Renal cortex interstitium (tissue), 15 donors: ENCODE measurements at places on chromosomes 1 and 21. TPM values are rescaled to one million over a fixed set of nuclear protein-coding genes. Genes with fewer than 3 reads are reported as not detected.

DNA sequence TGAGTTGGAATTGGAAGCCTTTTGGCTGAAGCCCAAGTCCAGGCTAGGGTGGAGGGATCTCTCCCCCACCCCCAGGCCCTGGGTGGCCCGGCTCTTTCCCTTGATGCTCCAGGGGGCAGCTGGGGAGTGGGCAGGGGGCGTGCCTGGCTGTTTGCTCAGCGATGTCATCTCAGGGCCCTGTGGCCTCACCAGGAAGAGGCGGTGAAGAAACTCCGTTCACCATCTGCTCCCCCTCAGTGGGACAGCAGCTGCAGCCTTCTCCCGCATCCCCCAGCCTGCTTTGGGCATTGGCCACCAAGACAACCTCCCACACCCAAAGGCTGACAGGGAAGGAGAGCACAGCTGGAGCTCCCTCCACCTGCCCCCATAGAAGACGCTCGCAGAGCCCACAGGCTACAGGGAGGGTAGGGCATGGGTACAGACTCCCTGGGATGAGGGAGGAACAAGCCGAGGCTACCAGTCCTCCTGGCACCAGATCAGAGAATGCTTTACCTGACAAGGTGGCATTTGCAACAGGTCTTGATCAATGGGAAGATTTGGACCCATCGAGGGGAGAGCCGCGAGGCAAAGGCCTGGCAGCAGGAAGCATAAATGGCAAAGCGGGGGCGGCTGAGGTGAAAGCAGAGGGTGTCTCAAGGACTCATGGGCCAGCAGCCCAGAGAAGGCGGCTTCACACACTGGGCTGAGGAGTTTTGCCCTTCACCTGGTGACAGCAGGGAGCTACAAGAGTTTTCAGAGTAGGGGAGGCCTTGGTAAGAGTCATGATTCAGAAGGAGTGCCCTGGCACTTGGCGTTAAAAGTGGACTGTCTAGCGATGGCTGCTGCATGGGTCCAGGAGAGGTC lies 6.5 kb upstream of the GUCA2A start:
- no peak for DNase-seq

- no peak for DNase-seq
These were observed 498 bp upstream of the CLCA2 start for GRCh38 chr1:86423473-86423872.

- no peak for DNase-seq
These were observed 7.7 kb downstream of the SNX27 start for GRCh38 chr1:151619489-151620093.

DNA sequence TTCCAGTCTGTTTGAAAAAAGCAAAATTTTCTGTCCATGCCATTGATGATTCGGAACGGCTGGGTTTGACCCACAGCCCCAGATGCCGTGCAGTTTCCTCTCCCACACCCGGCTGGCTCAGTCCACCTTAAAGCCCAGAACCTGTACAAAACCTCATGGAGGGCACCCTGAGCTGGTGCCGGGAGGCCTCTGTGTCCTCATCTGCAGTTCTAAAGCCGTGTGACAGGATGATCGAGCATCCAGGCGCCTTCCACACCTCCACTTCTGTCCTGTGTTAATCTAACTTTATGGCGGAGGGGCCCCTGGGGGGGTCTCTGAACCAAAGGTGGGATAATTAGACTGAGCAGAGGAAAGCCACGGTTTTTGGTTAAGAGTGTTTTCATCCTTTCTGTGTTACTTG lies 49.6 kb downstream of the SLC37A1 start:
- no peak for DNase-seq

GRCh38 chr1:231600458-231600976 lies 26.1 kb upstream of the DISC1 start:
- peak; percentile 27 for DNase-seq

DNA sequence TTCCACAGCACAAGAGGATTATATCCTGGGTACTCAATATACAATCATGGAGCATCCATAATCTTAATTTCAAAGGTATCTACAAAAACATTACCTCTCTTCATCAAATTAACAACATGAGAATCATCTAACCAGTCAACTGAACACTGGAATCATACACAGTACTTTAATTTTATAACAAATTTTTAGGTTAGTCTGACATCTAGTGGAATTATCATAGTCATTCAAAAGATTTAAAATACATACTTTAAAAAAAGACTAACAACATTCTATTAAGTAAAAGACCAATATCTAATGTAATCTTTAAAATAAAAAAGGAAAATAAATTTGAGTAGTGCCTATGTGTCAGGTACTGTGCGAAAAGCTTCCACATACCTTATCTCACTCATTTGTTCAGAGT lies 16.8 kb upstream of the SH3GLB1 start:
- no peak for DNase-seq

DNA sequence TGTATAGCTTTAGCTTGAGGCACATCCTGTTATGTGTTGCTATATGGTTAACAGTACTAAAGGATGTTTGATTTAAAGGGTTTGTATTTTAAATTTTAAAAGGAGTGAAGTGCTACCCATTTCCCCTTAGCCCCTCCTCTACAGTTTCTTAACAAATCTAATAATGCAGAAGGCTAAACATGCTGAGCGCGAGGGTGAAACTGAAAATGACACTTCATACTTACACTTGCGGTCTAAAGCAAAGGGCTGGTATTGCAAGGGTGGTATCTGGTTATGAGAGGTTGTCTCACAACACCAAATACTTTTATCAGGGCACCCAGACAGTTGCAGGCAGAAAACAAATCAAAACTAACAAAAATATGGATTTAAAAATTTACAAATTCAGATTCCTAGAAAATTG lies 172.3 kb downstream of the SIPA1L2 start:
- DNase-seq: no peak

GRCh38 chr1:241171991-241172390 lies 185.0 kb downstream of the RGS7 start:
- DNase-seq: peak; percentile 15

GRCh38 chr1:74674278-74675048 lies 871 bp upstream of the ERICH3 start:
- DNase-seq: no peak

GRCh38 chr1:156246781-156247459 lies 936 bp downstream of the PAQR6 start:
- DNase-seq: no peak

Gene ANGPTL3
- 7.2 TPM for polyA plus RNA-seq

Gene SPATA17
- 12.9 TPM for polyA plus RNA-seq

Gene OR10Z1
- 0.08 TPM for polyA plus RNA-seq

Gene DENND2C
- polyA plus RNA-seq: 3.7 TPM

Gene ARHGAP29
- 90.5 TPM for polyA plus RNA-seq
